ENCODE measurements at places on chromosomes 5 and 9.

GRCh38 chr9:3656224-3656623 is 130.4 kb upstream of the RFX3 start:
- no peak for DNase-seq

- no peak for DNase-seq
Measured at GRCh38 chr5:73306078-73306719, 133.2 kb downstream of the TMEM174 start.

DNA sequence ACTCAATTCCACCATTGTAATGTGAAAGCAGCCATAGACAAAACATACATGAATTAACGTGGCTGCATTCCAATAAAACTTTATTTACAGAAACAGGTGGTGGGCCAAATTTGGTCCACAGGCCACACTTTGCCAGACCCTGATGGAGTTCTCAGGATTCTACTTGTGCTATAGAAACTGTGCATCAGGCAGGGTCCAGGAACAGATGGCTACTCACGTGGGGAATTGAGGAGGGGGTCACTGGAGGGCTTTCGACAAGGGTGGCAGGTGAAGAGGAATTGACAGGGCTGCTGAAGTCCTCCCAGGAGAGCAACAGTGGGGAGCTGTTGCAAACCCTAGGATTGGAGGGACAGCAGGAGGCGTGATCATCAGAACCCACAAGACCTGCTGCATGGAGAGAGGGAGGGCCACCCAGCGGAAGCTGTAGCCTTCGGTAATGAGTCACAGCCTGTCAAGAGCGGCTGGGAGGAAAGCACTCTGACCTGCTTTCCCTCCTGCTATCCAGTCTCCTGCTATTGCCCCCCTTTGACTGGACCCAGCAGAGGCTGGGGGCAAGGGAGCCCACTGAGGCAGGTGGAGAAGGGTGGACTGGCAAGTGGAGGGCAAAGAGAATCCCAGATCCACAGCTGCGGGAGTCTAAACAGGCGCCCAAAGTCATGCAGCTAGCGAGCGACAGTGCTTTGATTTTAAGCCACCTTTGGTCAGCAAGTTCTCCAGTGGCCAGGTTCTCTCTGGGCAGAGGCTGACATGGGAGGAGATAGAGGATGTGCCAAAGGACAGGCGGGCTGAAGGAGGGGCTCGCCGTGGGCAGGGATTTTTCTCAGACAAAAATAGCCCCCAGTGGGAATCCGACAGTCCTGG is 138.3 kb upstream of the SMIM23 start:
- no peak for DNase-seq

DNA sequence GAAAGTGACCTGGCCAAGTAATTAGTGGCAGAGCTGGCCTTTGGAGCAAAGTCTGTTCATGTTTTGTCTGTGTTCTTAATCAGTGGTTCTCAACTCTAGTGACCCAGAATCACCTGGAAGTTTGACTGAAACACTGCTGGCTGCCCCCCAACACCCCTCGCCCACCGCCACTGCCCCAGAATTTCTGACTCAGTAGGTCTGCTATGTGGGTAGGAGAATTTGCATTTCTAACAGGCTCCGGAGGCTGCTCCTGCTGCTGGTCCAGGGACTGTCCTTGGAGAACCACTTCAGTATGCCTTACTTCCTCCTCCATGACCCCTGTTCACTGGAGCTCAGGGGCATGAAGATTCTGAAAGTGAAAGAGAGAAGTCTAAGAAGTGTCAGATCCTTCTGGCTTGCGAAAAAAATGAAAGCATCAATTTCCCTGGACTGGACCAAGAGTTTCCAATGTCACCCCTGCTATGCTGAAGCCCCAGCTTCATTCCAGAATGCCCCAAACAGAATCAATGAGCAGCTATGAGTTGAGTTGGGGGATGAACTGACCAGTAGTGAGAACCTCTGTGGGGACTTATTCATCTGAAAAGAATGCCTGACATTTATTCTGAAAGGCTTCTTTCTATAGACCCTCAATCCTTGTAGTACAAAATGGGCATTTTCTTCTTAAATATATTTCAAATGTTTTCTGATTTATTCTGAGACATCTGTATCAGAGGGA is 20.8 kb upstream of the COL15A1 start:
- DNase-seq: no peak

DNA sequence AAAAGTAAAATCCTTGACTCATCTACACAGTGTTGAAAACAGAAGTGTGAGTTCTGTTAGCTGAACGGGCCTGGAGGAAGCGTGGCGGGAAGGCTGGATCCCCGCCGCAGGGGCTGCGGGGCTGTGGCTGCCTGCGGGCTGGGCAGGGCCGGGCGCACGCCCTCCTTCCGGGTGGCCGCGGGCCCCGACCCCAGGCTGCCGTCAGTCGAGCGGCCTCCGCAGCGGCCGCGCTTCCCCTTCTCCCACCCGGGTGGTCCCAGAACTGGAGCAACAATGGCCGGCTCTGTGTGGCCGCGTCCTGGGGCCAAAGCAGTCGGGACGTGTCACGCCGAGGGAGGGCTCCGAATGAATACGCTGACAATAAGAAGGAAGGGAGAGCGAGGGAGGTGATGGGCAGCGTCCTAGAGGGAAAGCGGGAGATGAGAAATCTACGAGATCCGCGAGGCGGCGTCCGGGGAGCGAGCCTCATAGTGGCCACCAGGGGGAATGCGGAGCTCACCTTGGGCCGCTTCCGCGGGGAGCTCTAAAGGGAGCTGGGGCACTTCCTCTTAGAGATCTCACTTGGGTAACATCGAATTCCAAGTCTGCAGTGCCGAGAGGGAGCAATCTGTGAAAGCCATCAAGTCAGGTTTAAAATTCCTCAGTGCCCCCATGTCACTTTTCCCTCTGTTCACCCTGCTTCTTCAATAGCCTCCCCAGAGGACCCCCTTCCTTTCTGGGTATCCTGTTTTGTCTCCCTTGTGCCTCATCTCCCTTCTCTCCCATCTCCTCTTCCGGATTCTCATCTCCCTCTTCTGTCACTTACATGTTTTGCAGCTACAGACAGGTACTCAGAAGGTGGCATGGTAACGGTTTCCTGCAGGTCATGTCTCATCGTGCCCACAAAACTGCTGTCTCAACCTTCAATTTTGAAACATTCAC is 83.9 kb downstream of the SLC1A3 start:
- DNase-seq: peak; percentile 95

- no peak for DNase-seq
Measured at GRCh38 chr5:116436674-116437350, 137.8 kb downstream of the SEMA6A start.

- no peak for DNase-seq
Measured at GRCh38 chr5:39194466-39195136, 24.8 kb downstream of the FYB1 start.

DNA sequence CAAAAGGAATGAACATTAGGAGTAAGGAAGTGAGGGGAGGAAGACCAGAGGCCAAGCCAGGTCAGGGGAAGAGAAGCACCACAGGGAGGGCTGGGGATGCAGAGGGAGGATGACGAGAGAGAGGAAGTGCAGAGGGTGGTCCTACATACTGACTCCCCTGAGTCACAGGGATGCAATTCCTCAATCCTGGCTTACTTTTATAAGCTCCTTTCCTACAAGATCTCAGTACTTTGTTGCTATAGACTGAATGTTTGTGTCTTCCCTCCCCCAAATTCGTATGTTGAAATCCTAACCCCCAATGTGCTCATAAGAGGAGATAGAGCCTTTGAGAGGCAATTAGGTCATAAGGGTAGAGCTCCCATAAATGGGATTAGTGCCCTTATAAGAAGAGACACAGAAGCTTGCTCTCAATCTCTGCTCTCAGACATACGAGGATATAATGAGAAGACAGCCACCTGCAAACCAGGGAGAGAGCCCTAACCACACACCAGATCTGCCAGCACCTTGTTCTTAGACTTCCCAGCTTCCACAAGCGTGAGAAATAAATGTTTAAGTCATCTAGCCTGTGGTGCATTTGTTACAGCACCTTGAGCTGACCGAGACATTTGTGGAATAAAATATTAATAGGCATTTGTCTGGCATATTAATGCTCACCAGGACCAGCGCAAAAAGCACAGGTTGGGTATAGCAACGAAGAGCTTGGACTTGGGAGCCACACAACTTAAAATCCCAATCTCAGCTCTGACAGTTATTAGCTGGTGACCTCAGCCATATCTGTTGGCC is 33.4 kb downstream of the GCNT4 start:
- DNase-seq: no peak

- DNase-seq: no peak
Measured at GRCh38 chr9:22206833-22207232, 197.7 kb upstream of the CDKN2B start.

GRCh38 chr5:134110382-134110781 is 4.1 kb upstream of the TCF7 start:
- DNase-seq: no peak

GRCh38 chr5:28296254-28297013 is 1258.0 kb upstream of the CDH9 start:
- DNase-seq: no peak

- no peak for DNase-seq
Measured at GRCh38 chr5:9441610-9442009, 104.3 kb downstream of the SEMA5A start.

GRCh38 chr5:117657541-117657940 is 1082.9 kb upstream of the SEMA6A start:
- no peak for DNase-seq

GRCh38 chr5:55509796-55510522 is 24.8 kb downstream of the PLPP1 start:
- DNase-seq: no peak

- DNase-seq: peak; percentile 94
Measured at GRCh38 chr5:134226441-134227192, 744 bp upstream of the PPP2CA start.

- DNase-seq: peak; percentile 87
Measured at GRCh38 chr9:107612136-107612535, 122.6 kb upstream of the KLF4 start.

DNA sequence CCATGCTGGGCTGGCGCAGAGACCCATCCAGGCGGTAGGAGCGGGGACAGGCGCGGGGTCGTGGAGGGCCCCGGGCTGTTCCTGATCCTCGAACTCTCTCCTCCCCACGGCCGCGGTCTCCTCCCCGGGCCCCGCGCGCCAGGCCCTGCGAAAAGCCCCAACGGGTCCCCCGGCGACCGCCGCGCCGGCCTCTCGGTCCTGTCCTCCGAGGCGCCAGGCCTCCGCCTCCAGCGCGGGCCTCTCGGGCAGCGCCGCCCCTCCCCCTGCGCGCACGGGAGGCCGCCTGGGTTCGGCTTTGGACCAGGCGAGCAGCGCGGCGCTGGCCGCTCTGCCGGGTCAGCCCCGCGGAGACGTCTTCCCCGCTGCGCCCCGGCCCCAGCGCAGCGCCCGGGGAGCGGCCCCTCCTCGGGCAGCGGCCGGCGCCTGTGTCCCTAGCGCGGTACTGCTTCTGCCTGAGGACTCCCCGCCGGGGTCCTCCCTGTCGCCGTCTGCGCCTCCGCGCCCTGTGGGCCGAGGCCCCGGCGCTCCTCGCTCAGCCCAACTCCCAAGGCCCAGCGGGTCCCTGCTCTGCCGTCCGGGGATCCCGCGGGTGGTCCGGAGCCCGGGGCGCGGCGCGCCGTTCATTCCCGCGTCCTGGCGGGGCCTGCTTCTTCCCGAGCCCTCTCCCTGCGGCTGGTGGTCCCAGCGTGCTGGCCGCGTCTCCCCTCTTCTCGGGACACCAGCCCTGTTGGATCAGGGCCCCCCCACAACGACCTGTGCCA is 13.4 kb downstream of the COL23A1 start:
- no peak for DNase-seq
